ENCODE measurements at places on chromosomes 7 and 10.

GRCh38 chr10:122850705-122851640 lies 5.3 kb upstream of the CUZD1 start:
- no peak for ATAC-seq

DNA sequence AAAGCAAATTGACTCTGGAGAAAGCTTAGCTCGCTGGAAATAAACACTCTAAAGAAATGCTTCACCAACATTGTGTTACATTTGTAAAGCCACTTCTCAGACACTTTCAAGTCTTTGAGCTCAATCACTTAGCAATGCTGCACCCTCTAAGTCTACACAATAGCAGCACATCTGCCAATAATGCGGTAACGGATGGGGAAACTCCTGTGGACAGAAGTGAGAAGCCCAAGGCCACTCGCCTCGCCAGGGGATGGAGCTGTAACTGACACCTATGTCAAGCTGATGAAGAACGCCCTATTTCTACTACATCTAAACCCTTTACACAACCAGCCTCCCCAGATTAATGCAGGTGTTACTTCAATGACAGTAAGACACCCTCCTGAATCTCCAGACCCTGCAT lies 167.7 kb downstream of the SFMBT2 start:
- ATAC-seq = no peak

DNA sequence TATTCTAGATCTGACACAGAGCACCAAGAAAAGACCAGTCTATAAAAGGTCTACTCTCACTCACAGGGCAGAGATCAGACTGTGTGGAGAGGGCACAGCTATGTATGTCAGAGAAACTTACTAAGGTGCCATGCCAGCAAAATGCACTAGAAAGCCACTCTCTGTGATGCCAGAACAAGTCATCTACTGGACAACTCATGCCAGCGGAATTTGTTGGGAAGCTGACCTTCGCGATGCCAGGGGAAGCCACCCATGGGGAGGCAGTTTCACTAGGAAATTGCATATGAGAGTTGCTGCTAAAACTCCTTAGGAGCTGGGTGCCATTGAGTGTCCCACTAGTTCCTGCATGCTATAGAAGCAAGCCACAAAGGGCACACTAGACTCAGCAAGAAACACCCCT lies 58.5 kb downstream of the MICU1 start:
- ATAC-seq = no peak

DNA sequence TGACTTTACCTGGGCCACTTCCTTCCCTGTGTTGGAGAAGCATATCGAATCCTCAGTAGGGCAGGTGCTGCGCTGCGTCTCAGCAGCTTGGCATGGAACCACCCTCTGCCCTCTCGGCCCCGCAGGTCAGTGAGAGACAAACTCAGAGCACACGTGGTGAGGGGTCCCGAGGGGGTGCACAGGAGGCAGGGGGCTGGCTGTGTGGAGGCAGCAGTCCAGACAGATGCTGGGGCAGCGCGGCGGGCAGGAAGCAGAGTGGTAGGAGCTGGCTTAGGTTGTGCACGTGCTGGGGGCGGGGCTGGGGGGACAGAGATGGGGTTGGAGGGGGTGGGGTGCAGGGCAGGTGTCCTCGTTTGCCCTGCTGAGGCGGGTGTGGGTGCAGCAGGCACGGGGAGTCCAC lies 33.1 kb downstream of the NUB1 start:
- ATAC-seq = no peak

DNA sequence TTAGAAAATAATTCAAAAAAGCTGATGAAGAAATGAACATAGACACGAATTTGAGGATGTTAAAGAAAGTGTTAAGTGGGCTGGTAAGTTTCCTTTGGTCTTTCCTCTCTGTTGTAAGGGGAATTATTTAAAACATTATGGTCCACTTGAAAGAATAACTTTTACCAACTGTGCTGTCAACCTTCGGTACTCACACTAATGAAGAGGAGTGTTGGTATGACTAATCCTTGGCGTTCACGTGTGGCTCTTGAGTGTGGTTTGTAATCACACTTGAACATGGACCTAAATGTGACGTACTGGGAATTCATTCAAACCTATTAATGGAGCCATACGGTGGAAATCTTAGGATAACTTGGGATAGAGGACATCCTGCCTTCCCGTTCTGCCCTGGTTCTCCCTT lies 41.3 kb downstream of the TBXAS1 start:
- ATAC-seq = no peak

DNA sequence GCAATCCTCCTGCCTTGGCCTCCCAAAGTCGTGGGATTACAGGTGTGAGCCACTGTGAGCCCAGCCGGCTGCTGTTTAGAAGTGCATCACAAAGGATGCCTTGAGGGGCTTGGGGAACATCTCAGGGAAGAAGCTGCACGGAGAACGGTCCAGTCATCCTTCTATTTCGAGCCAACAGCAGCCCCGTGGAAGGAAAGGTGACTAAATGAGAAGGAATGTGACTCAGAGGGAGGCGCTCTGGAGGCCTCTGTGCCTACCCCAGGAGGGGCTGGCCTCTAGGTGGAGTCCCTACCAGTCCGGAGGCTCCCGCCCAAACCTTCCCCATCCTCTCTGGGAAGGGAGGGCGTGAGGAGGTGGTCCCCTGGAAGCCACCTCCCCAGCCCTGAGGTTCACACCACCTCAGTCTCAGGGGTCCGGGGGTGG lies 76.2 kb downstream of the CTBP2 start:
- no peak for ATAC-seq

DNA sequence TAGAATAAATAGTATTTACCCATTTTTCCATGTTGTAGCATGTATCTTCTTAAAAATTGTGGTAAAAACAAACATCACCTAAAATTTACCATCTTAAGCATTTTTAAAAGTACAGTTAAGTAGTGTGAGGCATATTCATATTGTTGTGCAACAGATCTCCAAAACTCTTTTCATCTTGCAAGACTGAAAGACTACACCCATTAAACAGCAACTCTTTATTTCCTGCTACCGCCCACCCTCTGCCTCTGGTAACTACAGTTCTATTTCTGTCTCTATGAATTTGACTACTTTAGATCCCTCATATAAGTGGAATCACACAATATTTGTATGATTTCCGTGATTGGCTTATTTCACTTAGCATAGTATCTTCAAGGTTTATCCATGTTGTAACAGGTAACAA lies 40.0 kb upstream of the AGBL3 start:
- ATAC-seq = no peak

Measured in activated CD4-positive, CD25-positive, alpha-beta regulatory T cell treated with anti-CD3 and anti-CD28 coated beads, Interleukin-2, amount 50 U/mL, for 24 hours (primary cell).